ENCODE measurements at places on chromosomes 5 and 9. TPM values are rescaled to one million over a fixed set of nuclear protein-coding genes. Genes with fewer than 3 reads are reported as not detected.
A peak's percentile ranks its signal among the peaks of the same experiment; 100 is the strongest.

The GABRA6 gene
- not detected for polyA plus RNA-seq

DNA sequence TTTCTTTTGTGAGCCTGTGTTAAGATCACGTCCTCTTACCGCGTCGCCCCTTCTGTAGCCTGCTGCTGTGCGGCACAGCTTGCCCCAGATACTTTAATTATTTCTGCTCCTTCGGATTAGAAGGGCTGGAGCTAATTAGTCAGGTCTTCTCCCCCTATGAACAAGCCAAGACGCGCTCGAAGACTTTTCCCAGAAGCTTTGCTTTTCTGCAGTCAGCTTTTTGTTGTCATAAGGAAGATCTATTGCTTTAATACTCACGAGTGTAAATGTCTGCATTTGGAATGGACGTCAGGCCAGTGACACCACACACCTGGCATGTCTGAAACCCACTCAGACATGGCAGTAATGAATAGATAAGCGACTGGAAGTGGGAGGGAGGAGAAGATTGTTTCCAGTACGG, 37.0 kb downstream of the PRUNE2 start:
- no peak overlapping the region for H3K27ac ChIP-seq
- no peaks in the 10 kb centered on the region for H3K36me3 ChIP-seq
- peaks cover 19% of the 10 kb centered on the region for H3K27me3 ChIP-seq
- no peaks in the 10 kb centered on the region for H3K4me1 ChIP-seq
- no peak overlapping the region for H3K4me3 ChIP-seq

DNA sequence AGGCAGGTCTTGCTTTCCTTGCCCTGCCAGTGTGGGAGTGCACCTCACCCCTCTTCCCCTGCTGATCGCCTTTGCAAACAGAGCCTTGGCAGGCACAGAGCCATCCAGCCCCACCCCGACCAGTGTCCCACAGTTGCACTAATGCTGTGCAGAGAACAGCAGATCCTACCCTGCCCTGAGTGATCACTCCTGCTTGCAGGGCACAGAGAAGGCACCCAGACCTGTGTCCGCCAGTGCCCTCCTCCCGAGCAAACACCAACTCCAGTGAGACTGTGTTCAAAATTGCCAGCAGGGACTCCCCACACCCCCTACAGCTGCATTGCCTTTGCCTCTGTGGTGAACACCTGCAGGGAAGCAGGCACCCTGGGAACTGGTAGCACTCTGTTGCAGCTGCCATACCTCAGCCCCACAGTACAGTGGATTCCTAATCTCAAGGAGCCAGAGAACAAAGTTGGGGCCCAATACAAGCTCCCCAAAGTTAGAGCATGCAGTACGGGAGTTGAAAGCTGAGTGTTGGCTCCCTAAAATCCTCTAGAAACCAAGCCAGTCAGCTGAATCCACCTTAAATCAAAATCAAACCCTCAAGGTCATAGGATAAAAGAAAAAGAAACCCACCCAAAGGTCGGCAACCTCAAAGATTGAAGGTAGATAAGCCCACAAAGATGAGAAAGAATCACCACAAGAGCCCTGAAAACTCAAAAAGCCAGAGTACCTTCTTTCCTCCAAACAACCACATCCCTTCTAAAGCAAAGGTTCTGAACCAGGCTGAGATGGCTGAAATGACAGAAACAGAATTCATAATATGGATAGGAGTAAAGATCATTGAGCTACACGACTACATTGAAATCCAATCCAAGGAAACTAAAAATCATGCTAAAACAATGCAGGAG, 92.9 kb upstream of the PIK3R1 start:
- H3K27ac ChIP-seq = no peak overlapping the region
- H3K36me3 ChIP-seq = no peaks in the 10 kb centered on the region
- H3K4me1 ChIP-seq = no peaks in the 10 kb centered on the region
- no peak for DNase-seq

DNA sequence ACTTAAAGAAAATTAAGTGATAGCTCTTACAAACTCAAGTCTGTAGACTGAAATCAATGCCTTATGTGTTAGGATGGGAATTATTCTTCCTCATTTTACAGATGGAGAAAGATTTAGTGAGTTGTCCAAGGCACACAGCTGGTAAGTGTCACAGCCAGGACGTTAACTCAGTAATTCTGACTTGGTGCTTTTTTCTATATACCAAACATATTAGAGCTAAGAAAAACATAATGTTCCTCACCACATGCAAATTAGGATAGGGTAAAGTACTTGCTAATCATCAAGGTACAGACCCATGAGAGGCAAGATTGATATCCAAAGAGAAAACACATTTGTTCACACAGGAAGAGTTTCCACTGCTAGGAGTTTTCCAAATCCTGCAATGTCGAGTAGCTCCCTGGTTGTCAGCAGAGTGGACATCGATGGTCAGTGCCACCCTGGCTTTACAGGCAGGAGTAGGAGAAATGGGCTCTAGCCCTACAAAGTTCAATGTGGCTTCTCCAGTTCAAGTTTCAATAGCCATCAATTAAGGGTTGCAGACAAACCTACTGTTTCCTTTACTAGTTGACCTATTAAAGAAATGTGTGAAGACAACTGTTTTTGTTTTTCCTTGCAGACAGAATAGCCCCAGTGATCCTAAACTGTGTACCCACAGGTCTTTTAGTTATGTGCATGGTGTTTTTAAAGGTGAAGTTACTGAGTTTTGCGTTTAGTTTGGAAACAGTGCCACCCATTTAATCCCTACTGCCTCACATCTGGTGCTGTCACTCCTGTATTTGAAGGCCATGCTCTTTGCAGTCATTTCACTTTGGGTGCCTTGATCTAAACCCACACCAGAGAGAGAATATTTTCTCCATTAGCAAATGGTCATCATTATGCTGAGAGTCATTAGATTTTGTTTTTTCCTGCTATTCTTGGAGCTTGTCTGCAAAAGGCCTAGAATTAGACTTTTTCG, 460.8 kb upstream of the SMARCA2 start:
- no peak overlapping the region for H3K27ac ChIP-seq
- no peaks in the 10 kb centered on the region for H3K4me1 ChIP-seq
- no peaks in the 10 kb centered on the region for H3K27me3 ChIP-seq
- no peaks in the 10 kb centered on the region for H3K36me3 ChIP-seq
- DNase-seq = no peak

- peaks cover 29% of the 10 kb centered on the region for H3K36me3 ChIP-seq
- H3K4me3 ChIP-seq = no peak overlapping the region
- H3K27ac ChIP-seq = no peak overlapping the region
- H3K4me1 ChIP-seq = no peaks in the 10 kb centered on the region
- DNase-seq = no peak
- no peaks in the 10 kb centered on the region for H3K27me3 ChIP-seq
These were observed 21.4 kb upstream of the ANXA6 start for GRCh38 chr5:151178777-151179488.

DNA sequence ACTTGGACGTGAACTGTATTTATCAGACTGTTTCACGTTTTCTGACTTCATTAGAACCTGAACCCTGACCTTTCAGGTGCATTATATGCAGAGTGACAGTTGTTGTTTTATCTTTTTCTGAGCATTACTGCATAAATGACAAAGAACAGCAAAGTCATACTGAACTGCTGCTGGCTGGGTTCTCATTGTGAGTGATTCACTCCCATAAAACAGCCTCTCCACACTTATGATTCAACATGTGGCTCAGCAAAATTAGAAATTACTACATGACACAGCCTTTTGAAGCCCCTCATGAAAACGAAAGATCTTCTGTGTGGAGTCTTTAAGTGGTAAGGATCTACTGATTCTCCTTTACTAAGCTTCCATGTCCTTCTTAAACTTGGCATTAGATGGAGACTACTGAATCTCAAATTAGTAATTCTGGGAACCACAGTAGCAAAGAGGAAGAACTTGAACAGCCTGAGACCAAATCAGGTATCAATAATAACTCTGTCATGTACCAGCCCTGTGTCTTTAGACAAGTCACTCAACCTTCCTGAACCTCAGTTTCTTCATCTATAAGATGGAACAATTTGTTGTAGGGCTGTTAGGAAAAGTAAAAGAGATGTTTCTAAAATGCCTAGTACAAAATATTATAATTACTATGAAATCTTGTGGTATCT, 172.3 kb upstream of the GNA14 start:
- H3K4me1 ChIP-seq = no peaks in the 10 kb centered on the region
- no peak overlapping the region for H3K27ac ChIP-seq
- H3K36me3 ChIP-seq = no peaks in the 10 kb centered on the region
- DNase-seq = no peak
- H3K4me3 ChIP-seq = no peak overlapping the region
- no peaks in the 10 kb centered on the region for H3K27me3 ChIP-seq

The TNFSF15 gene
- 10.2 TPM for polyA plus RNA-seq

DNA sequence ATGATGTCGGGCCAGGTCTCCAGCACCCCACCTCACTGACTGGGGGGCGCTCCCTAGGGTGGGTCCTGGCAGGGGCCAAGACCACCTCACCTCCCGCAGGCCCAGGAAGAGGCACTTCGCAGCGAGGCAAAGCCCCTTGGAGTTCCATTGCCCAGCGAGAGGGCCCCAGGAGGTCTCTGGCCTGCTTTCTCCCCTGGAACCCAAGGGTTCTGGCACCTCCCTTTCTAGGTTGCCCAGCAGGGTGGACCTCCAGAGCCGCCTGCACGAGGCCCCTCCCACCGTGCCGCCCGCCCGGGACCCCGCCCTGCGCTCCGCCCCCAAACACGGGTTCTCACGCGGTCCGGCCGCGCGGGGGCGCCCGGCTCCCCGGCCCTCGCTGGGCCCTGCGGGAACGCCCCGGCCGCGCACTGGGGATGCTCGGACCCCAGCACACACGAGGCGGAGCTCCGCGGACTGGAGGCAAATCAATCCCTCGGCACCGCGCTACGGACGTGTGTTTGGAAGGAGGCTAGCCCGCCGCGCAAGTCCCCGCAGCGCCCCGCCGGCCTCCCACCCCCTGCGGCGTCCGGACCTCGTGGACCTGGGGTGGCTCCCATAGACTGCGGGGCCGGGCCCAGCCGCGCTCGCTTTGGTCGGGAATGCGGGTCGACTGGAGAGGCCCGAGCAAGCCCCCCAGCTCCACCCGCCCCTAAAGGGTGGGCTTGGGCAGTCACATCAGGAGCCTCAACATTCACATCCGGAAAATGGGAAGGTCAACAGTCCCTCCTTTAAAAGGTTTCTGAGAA, 99.5 kb upstream of the LMX1B start:
- H3K36me3 ChIP-seq = no peaks in the 10 kb centered on the region
- H3K4me3 ChIP-seq = no peak overlapping the region
- no peak overlapping the region for H3K27ac ChIP-seq
- H3K4me1 ChIP-seq = peaks cover 12% of the 10 kb centered on the region
- DNase-seq = peak; percentile 54
- peaks cover 62% of the 10 kb centered on the region for H3K27me3 ChIP-seq

The FBP2 gene
- 0.25 TPM for polyA plus RNA-seq

The KIF4B gene
- polyA plus RNA-seq = 0.01 TPM

- H3K4me1 ChIP-seq = no peaks in the 10 kb centered on the region
- DNase-seq = no peak
- H3K4me3 ChIP-seq = no peak overlapping the region
- H3K27me3 ChIP-seq = no peaks in the 10 kb centered on the region
- no peaks in the 10 kb centered on the region for H3K36me3 ChIP-seq
These were observed 27.9 kb downstream of the CD274 start for GRCh38 chr9:5478206-5478605.

Data from large intestine (tissue), 12 donors.